ENCODE measurements at places on chromosomes 7 and 10. TPM values are rescaled to one million over a fixed set of nuclear protein-coding genes. Genes with fewer than 3 reads are reported as not detected.

- no peak for DNase-seq
These were observed 56.2 kb upstream of the ABLIM1 start for GRCh38 chr10:114714281-114714741.

DNA sequence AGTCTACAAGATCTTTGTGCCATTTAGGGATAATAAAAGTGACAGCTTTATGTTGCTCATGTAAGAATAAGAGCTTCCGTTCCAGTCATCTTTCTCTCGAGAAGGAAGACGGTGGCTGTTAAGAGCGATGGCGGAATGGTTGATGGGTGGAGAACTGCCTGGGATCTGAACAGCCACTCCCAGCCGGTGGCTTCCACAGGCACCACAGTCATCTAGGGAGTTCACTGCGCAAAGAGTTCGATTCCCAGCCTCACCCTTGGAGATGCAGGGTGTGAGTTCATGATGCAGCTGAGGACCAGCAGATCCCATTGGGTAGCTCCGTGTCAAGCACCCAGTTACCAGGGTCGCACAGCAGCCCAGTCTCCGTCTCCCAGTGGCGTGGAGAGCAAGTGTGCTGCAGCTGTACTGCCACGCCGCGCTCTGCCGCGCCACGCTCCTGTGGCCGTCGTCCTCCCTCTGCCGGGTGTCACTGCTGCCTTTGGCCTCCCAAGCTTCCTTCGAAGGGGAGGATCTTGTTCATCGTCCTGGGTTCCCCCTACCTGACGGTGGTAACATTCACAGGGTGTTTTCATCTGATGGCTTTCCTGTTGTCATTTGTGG lies 7.8 kb downstream of the SUN1 start:
- no peak for DNase-seq

DNA sequence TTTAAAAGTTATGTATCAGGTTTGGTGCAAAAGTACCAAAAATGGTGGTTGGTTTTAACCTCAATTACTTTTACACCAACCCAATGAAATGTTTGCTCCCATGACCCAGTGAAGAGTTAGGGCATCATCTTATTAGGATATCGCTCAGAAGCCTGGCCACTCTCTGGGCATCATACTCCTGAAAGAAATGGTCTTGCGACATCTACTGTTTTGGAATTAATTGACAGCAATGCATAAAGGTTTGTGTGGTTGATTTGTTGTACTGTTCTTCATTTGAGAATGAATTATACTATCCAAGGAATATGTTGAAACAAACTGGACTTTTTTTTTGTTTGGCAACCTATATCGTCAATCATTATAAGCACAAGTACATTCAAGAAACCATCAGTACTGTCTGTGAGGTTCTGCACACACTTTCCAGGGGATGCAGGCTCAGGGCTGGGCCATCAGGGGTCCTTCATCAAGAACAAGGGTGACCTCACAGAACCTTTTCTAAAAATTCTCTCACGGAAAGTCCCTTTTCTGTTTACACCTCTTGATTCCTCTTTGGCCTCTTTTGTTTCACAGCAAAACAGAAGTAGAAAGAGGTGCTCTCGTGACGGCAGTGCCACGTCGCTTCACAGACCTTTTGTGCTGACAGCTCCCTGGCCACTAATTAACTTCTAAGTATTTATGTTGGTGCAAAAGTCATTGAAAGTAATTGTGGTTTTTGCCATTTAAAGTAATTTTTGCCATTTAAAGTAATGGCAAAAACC lies 117.2 kb upstream of the KLF6 start:
- no peak for DNase-seq

GRCh38 chr7:95599069-95599468 lies 2.8 kb upstream of the PDK4 start:
- DNase-seq, result no peak

- DNase-seq, result no peak
These were observed 25.9 kb upstream of the GALNT11 start for GRCh38 chr7:151999424-152000090.

- no peak for DNase-seq
These were observed 130.6 kb upstream of the TNRC18 start for GRCh38 chr7:5554287-5554610.

GRCh38 chr10:107022600-107023354 lies 141.7 kb downstream of the SORCS1 start:
- DNase-seq, result no peak

The UCMA gene
- not detected for total RNA-seq

The WEE2 gene
- 0.33 TPM for total RNA-seq

The PLEKHS1 gene
- total RNA-seq, result not detected

The LIPJ gene
- not detected for total RNA-seq

The NKX2-3 gene
- total RNA-seq, result 0.82 TPM
